ENCODE measurements at places on chromosomes 3 and 15.

- no peak for DNase-seq
These were observed 30.3 kb upstream of the CTNNB1 start for GRCh38 chr3:41169023-41169422.

GRCh38 chr15:76274821-76275220 is 36.4 kb downstream of the ETFA start:
- DNase-seq: no peak

- no peak for DNase-seq
These were observed 714 bp downstream of the GNAT1 start for GRCh38 chr3:50192124-50192523.

GRCh38 chr3:153061938-153062528 is 100.0 kb upstream of the RAP2B start:
- no peak for DNase-seq

- no peak for DNase-seq
These were observed 239.9 kb downstream of the OPA1 start for GRCh38 chr3:193832833-193833413.

DNA sequence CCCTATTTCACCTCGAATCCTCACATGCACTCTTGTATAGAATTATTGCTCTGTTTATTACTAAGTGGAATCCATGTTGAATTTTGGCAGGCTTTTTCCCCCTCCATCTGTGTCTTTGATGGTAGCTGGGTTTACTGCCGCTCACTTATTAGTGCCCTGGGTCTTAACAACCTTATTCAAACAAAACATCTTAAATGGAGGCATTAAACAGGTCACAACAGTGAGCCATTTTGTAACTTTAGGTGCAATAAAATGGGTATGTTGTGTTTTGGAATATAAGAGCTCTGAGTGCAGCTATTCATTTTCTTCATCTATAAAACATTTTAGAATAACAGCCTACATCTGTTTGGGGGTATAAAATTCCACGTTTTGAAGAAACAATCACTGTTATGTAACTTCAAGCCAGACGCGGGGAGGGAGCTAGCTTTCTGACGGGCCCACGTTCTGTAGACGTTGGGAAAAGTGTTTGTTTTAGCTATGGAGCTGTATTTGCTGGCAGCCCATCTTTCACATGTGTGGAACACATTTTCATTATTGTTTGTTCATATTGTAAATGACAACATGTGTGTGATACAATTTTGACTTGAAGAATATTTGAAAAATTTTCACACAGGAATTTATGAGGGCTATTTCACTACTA is 122.0 kb downstream of the SLC25A26 start:
- peak; percentile 50 for DNase-seq

DNA sequence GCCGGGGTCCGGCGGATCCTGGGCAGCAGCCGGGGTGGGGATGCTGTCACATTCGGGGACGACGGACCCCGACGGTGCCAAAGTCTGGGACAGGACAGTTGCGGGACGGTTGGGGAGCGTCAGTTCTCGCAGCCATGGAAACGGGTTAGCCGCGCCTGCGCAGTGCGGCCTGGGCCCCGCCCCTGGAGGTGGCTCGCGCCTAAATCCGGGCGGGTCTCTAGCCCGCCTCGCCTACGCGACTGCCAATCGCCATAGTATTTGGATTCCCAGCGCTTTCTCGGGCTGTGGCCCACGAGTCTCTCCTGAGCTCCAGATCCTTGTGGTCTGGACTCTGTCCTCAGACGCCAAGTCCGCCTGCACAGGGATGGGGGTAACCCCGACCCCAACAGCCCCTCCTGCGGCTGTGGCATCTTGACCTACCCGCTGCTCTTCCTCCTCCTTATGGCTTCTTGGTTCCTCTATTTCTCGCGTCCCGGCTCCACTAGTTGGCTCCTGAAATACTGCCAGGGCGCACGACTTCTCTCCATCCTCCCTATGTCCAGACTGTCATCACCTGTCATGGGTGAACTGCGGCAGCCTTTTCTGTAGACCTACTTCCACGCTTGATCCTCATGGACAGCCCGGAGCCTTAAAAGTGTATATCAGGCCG is at the start of gene ZMYND10:
TSS of gene ZMYND10 (minus strand) at position 147 of the 649 bp plus-strand sequence. CDS start 153 bp downstream, outside the sequence.
- no peak for DNase-seq

DNA sequence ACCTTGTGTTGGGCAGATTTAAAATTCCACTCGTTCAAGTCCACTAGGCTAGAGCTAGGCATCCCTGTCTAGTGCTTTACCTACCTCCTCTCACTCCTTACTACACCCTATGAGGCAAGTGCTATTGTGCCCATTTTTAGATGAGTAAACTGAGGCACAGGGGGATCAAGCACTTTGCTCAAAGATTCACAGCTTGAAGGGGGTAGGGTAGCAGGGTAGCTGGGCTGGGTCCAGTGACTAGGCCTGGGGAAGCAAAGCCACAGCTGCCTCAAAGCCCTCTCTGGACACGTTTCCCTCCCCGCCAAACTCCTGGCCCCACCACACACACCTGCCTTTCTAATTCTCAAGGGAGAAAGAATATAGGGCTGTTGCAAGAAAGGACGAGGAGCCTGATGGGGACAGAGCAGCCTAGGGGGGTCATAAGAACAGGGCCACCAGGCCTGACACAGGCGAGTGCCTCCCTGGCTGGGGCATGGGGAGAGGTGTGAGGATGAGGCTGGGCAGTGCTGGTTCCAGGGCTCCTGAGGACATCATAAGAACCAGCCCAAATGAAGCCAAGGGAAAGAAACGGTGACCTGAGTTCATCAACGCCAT is 34.8 kb upstream of the SFMBT1 start:
- no peak for DNase-seq

DNA sequence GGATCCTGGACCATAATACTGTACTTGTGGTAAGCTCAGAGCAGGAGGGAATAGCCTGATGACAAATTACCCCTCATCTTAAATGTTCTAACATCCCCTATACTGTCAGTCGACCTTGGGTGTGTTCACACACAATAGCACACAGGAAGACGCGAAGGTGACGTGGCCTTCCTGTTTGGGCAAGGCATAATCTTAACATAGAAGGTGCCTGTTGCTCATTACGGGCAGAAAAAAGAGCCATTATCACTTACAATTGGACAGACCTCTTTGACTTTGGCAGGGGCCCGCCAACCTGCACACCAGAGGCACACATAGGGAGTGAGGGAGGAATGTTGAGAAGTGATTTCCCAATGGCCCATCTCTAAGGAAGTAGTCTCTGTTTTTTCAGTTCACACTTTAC is 144.2 kb downstream of the ANO10 start:
- no peak for DNase-seq

- peak; percentile 96 for DNase-seq
These were observed 94.7 kb upstream of the RBMS3 start for GRCh38 chr3:29186131-29186599.

DNA sequence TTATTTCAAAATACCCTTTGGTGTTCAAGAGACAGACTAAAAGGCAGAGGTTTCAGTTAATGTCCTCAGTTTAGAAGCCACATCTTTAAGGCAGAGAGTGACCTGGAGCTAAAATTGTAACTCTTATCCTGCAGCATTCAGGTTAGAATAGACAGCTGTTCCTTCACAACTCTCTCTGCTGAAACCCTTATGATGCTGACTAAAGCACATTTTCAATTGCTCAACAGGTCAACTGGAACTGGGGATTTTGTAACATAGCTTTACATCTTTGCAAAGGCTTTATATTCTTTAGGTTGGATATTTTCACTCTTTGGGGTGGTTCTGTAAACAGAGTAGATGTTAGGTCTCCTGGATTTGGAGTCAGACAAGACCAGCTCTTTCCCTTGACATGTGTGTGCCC is 20.3 kb upstream of the PLSCR4 start:
- DNase-seq: no peak

DNA sequence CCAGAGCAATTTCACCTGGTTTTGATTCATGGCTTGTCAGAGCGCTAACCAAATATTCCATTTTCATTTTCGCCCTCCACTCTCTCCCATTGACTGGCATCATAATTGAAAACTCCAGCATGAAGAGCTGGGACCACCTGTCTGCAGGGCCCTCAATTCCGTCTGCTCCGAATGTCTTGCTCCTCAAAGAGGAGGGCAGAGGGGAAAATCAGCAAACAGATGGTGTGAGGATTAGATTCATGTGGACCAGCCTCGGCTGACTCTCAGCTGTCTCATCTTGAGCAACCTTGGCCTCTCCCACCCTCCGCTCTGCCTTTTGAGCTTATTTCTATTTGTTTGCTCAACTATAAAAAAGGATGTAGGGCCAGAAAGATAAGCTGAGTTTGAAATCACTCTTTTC is 512.2 kb upstream of the PPP2R3A start:
- DNase-seq: no peak

GRCh38 chr3:39205919-39206516 is 13.6 kb upstream of the XIRP1 start:
- no peak for DNase-seq

DNA sequence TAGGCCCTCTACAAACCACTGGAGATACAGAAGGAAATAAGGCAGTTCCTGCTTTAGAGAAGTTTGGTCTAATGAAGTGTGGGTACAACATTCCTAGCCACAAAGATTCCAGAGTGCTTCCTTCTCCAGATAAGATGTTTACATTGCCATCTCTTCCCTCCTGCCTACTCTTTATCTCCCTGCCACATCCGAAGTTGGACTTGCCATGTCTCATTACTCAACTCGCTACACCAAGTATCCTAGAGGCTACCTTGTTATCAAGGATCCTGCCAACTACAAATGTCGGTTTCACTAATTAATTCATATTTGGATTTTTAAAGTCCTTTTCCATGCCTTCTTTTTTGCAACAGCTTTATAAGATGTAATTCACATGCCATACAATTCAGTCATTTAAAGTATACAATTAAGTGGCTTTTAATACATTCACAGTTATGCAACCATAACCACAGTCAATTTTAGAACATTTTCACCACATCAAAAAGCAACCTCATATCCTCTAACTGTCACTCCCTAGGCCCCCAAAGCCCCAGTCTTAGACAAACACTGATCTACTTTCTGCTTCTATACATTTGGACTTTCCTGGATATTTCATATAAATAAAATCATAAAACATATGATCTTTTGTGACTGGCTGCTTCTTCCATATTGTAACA is 53.7 kb upstream of the CSTA start:
- DNase-seq: no peak

- no peak for DNase-seq
These were observed 12.2 kb downstream of the NKIRAS1 start for GRCh38 chr3:23904545-23904944.

DNA sequence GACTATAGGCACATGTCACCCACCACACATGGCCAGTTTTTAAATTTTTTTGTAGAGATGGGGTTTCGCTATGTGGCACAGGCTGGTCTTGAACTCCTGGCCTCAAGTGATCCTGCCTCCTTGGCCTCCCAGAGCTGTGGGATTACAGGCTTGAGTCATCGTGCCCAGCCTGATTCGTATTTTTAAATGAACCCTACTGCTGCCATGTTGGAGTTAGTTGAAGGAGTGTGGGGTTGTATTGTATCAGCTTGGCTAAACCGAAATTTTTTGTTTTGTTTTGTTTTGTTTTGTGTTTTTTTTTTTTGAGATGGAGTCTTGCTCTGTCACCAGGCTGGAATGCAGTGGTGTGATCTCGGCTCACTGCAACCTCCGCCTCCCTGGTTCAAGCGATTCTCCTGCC is 11.8 kb upstream of the ZNF770 start:
- no peak for DNase-seq

GRCh38 chr3:123961508-123961856 is 453 bp upstream of the CCDC14 start:
- no peak for DNase-seq

GRCh38 chr3:192842711-192843110 is 74.9 kb downstream of the MB21D2 start:
- DNase-seq: no peak

DNA sequence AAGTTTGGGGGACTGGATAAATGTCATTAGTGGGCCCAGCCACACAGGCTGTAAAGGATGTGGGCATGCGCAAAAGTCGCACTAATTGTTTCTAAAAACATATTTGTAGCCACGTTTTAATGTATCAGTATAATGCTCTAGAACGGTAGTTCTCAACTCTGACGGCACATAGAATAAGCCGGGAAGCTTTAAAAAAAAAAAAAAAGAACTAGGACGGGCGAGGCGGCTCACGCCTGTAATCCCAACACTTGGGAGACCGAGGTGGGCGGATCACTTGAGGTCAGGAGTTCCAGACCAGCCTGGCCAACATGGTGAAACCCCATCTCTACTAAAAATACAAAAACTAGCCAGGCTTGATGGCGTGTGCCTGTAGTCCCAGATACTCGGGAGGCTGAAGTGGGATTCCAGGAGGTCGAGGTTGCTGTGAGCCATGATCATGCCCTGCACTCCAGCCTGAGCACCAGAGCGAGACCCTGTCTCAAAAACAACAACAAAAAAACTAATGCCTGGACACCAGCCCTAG is 618 bp upstream of the MON1A start:
- no peak for DNase-seq

- no peak for DNase-seq
These were observed 17.4 kb downstream of the LRIG1 start for GRCh38 chr3:66483409-66483906.

GRCh38 chr3:38647217-38647970 is 2.1 kb downstream of the SCN5A start:
- DNase-seq: no peak

GRCh38 chr15:42848846-42849245 is 71.7 kb downstream of the TTBK2 start:
- DNase-seq: no peak

DNA sequence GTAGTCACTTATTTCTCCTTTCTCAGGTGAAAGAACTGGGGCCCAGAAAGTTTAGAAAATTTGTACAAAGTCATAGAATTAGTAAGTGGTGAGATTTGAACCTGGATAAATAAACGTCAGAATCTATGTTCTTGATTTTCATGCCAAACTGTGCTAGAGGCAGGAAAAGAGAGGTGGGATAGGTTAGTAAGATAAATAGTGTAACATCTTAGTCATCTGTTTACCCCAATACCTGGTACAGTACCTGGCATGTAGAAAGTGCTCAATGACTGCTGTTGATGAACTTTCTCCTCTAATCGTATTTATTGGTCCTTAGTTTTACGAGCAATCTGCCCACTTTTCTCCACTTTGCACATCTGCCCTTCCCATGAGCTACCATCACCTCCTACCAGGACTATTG is 124.9 kb downstream of the MITF start:
- no peak for DNase-seq

DNA sequence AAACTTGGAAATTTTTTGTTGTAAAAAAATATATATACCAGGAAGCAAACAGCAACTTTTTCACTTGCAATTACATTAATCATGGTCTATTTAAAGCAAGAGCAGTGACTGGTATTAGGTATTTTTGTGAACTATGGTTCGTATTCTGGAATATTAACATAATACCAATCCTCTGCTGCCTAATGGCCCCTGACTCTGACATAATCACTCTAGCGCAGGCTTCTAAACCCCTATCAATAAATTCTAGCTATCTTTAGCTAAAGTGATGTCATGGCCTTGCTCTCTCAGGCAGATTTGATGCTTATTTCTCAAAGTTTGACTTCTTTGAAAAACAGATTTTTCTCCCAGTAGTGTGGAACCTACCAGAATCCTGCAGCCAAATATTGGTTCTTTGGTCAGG is 808.3 kb downstream of the VGLL3 start:
- DNase-seq: no peak

DNA sequence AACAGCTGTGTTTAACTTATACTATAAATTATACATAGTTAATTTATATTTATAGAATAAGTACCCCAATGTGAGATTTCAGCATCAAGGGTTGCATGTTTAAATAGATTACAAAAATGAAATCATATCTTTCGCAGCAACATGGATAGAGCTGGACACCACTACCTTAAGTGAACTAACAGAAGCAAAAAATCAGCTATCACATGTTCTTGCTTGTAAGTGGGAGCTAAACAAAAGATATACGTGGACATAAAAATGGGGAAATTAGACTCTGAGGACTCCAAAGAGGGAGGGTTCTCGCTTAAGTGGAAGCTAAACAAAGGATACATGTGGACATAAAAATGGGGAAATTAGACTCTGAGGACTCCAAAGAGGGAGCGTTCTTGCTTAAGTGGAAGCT is 626.5 kb upstream of the DPPA4 start:
- DNase-seq: no peak

Measured in GM04504 (cell line).